Natural killer cell (primary cell): ENCODE measurements at places on chromosomes 11 and 22. TPM values are rescaled to one million over a fixed set of nuclear protein-coding genes. Genes with fewer than 3 reads are reported as not detected.

FGF19 gene
- total RNA-seq = not detected

ACAD8 gene
- 39.3 TPM for total RNA-seq

RAPSN gene
- total RNA-seq = 2.2 TPM

C11orf54 gene
- total RNA-seq = 25.0 TPM

SCGB1C1 gene
- total RNA-seq = not detected

HBG2 gene
- total RNA-seq = not detected

DNA sequence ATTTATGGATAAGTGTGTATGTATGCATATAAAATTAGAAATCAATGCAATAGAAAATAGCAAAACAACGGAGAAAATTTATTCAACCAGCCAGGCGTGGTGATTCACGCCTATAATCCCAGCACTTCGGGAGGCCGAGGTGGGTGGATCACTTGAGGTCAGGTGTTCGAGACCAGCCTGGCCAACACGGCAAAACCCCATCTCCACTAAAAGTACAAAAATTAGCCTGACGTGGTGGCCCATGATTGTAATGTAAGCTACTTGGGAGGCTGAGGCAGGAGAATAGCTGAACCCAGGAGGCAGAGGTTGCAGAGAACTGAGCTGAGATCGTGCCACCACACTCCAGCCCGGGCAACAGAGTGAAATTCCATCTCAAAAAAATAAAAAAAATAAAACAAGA, 5.5 kb downstream of the KRTAP5-6 start:
- DNase-seq = no peak

DNA sequence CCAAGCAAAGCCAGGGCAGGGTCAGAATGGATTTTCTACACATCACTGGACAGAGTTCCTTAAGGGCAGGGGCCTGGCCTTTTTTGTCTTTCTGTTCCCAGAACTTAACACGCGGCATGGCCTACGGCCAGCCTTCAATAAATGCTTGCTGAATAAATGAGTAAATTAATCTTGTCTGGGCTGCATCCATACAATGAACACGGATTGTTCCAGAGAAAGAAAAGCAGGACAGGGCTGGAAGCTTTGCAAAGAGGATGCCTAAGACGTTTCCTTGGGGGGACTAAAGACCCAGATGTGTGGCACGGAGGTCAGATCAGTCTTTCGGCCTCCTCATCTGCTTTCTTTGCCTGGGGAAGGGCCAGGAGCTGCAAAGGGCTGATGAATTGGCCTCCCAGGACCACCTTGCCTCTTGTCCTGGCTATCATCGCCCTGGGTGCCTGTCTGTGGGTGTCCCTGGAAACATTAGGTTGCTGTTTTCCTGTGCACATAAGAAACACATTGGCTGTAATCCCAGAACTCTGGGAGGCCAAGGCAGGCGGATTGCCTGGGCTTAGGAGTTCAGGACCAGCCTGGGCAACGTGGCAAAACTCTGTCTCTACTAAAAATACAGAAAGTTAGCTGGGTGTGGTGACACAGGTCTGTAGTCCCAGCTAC, 20.8 kb upstream of the RFPL3 start:
- DNase-seq = no peak

DNA sequence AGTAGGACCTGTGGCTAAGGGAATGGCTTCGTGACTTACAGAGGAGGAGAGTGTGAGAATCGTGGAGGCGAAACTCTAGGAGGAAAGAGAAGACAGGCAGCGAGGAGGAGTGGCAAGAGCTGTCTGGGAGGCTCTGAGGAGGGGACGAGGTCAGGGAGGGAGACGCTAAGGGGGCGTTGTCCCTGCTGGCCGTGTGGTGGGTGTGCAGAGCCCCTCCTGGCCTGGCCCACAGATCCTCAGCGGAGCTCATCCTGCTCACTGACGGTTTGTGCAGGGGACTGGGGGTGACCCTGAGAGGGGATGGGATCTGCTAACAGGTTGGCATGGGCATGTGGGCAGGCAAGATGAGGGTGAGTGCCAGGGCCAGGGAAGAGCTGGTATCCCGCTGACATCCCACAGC, 56.5 kb upstream of the PRR5 start:
- no peak for DNase-seq

DNA sequence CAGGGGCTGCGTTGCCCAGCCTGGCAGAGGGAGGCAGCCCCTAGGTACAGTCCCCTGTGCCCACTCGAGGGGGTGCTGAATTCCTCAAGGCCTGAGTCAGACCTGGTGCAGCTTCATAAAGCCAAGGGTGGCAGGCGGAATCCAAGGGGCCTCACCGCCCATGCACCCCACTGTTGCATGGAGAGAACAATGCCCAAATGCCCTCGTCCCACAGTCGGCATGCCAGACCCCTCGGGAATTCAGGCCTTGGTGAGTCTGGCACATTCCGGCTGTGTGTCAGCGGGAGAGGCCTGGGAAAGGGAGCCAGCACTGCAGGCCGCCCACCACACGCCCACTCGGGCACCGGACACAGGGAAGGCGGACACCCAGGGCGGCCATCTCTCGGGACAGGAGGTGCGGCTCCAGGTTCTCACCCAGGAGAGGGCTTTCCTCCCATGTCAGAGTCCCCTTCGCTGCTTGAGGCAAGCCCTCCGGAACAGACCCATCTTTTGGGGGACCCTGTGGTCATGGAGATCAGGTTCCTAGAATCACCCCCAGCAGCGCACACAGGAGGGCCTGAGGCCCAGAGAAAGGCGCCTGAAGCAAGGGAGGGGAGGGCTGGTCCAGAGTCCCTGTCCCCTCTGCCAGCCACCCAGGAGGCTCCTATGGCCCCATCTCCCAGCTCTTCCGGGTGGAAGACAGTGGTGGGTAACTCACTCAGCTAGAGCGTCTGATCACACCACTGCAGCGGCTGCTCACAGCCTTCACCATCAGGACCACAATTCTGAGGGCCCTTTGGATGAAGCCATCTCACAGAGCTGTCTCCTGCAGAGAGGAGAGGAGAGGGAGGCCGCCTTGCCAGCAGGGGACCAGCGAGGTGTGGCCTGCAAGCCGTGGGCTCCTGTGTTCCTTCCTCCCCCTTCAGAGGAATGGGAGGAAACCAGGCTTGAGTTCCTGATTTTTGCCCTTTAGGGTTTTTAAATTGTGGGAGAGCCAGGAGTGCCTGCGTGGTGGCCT, 31.6 kb upstream of the KCNQ1OT1 start:
- no peak for DNase-seq

DNA sequence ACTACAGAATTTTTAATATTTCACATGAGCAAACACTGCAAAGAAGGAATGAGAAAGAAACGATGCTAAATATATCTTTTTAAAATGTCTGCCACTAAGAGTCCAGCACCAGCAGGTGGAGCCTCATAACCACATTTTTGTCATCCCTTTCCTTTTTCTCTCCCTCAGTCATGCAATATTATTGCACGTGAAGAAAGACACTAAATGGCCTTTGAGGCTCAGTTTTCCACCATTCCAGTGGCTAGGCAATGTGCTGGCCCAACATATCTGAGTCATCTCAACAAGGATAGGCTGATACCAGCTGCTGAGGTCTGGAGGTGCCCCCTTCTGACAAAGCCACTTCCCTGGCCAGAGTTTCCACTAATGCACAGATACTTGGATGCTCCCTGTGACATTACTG, 1.8 kb downstream of the ALKBH8 start:
- no peak for DNase-seq

- no peak for DNase-seq
Measured at GRCh38 chr11:34548278-34548677, 34.7 kb upstream of the ELF5 start.

DNA sequence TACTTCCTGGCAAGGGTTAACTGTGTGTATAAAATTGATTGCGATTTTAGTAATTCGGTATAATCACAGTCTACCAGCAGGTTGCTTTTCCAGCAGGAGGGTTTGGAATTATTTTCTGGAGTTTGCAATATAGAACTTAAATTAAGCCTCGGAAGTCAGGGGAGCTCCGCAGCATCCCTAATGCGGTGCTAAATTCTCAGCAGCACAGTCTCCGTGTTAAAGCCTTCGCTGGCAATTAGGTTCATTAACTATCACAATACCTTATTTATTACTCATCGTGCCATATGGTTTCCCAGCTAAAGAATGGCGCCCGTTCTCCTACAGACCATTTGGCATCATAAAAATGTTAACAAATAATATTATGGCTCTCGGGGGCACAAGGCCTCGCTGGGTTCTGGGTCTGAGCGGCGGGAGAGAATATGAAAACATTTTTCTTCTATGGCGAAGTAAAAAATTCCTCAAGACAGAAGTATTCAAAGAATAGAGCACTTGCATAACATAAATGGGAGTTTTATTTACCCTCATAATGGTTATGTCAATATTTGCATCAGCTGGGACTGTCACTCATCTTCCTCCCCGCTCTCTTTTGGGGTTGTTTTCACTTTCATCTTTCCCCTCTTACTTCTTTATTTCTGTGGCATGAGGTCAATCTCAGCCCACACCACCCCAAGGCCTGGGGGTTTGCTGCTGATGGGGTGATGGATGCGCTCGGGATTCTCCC, 28.1 kb upstream of the ZBTB16 start:
- DNase-seq = no peak

DNA sequence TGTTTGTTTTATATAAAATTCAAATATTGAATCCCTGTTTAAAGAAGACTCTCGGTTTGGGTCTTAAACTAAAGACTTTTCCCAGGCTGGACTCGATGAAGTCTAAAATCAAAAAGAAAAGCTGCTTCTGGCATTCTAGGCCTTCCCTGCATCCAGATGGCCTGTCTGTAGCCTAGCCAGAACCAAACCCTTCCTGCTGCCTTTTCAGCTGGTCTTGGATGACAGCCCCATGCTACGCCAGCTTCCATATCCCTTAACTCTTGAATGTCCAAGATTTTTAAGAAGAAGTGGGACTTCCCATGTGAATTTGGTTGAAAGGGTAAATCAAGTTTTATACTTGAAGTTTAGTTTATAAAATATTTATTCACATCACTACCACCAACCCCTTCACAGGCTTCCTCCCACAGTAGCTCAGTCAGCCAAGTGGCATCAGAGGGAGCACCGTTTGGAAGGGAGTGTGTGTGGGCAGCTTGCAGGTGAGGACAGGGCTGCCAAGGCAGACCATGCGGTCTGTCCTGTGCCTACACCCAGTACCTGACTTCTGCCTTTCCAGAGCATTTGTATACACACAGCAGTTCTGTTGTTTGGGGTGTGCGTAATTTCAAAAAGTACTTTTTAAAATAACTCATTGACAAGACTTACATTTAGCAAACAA, 18.2 kb upstream of the PSMA1 start:
- DNase-seq = no peak

DNA sequence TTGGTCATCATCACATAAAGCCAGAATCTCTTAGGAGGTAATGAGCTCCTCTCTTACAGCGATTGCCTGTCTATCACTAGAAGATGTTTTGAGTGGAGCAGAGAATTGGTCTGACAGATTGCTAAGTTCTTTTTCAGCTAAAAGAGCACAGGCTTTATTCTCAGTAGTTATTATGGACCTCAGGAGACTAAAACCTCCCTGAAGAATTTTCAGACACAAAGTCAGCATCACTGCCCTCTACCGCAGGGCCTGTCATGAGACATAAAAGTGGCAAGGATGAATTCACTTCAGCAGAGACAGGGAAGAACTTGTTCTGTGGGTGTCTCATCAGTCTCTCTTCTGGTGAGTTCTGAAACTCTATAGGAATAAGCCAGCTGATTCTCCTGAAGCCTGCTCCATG, at the start of gene OR51I2:
Gene OR51I2 (plus strand): TSS at position 301 of the 400 bp plus-strand sequence. CDS start 4,166 bp downstream, outside the sequence.
- DNase-seq = no peak

DNA sequence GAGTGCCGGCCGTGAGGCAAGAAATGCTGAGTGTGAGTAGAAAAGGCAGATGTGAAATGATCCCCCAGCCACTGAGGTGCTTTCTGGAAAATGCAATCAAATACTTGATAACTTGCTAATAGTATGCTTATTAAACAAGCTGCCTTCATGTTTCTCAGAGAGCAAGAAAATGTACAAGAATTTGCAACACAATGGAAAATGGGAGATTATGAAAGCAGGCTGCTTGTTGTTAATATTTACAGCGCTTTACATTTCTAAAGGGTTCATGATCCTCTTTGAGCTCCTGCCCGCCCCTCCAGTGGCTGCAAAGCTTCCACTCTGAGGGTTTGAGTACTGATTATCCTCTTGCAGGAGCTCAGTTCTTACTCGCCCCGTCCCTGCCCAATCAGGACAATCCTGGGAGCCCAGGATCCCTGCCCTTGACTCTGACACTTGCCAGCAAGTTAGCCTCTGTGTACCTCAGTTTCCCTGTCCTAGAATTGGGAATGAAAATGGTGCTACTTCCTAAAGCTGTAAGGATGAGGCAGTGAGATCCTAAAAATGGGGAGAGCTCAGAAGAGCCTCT, 645.1 kb downstream of the TBC1D22A start:
- DNase-seq = no peak

DNA sequence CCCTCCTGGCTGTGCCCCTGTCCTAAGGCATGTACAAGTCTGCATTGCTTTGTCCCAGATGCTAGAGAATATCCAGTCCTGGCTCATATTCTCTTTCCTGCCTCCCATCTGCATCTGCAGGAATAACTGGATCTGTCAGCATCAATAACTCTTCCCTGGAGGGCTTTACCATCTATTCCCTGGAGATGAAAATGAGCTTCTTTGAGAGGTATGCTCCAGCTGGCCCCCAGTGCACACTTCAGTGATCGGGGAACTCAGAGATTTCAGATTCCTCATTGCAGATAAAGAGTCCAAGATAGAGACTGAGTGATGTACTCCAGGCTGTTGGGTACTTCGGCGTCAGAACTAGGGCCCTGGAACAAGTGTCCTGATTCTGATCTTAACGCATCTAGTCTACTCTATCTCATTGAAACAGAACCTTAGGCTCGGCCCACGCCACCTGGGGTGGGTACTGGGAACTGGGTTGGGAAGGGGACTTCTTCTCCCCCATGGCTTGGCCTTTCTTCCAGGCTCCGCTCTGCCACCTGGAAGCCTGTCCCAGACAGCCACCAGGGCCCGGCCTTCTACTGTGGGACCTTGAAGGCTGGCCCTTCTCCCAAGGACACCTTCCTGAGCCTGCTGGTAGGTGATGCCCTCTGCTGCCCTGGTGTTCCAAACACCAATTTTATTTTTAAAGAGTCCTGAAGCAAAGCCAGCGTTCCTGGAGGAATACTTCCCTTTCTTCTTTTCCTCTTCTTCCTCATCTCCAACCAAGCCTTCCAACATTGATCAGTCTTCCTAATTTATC, 17.8 kb upstream of the GLB1L2 start:
- DNase-seq = no peak

GRCh38 chr11:128232588-128232987, 354.8 kb downstream of the ETS1 start:
- DNase-seq = no peak

GRCh38 chr11:10287766-10288715, 6.0 kb downstream of the SBF2 start:
- no peak for DNase-seq

DNA sequence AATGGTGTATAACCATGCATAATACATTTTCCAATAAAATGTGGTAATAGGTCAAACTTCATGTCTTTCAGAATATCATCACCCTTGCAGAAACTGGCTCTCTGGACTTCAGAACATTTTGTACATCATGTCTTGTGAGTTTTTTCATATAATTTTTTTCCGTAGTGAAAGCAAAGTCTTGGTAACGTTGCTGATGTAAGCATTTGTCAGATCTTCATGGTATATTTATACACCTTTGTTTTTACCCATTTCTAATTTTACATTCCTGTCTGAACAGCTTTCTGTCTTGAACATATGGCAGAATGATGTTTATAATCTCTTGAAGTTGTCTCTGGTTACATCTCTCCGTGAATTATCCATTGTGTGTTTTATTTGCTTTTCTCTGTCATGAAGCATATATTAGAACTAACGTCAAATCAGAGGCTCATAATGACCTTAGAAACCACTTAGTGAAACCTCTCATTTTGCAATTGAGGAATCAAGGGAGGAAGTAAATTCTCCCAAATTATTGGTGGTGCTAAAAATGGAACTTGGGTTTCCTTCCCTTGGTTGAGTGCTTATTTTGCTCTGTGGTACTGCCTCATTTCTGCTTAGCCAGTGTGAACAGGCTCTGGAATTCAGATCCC, 37.4 kb downstream of the CSRP3 start:
- no peak for DNase-seq
